ENCODE measurements at places on chromosomes 5 and 9. TPM values are rescaled to one million over a fixed set of nuclear protein-coding genes. Genes with fewer than 3 reads are reported as not detected.

Gene SLC36A3
- not detected for polyA plus RNA-seq

Gene TMCO6
- polyA plus RNA-seq: 30.5 TPM

Gene CCDC180
- polyA plus RNA-seq: not detected

Gene CDK9
- polyA plus RNA-seq: 28.9 TPM

Gene PTGES
- polyA plus RNA-seq: 10.2 TPM

Gene THBS4
- polyA plus RNA-seq: 3.8 TPM

Gene OSMR
- 1.2 TPM for polyA plus RNA-seq

Gene PLAC8L1
- polyA plus RNA-seq: 0.36 TPM

Gene RIGI
- polyA plus RNA-seq: 4.4 TPM

Gene DMGDH
- polyA plus RNA-seq: 0.41 TPM

Gene SOX30
- polyA plus RNA-seq: 0.12 TPM

Gene LCN2
- 79.8 TPM for polyA plus RNA-seq

Gene SAXO1
- not detected for polyA plus RNA-seq
